ENCODE measurements at places on chromosomes 2 and 18.

- no peak for DNase-seq
Observed at GRCh38 chr2:240642806-240643092, 17.5 kb downstream of the GPR35 start.

- no peak for DNase-seq
Observed at GRCh38 chr2:263774-264492, at the start of gene SH3YL1. SH3YL1 (minus strand) TSS chr2:264032; CDS start chr2:263984, 48 bp downstream.

- DNase-seq = no peak
Observed at GRCh38 chr2:235080101-235080500, 128.3 kb downstream of the SH3BP4 start.

GRCh38 chr2:216302981-216303676 lies 69.2 kb downstream of the MARCHF4 start:
- DNase-seq = no peak

GRCh38 chr2:24418166-24418841 lies 58.0 kb upstream of the ITSN2 start:
- no peak for DNase-seq

GRCh38 chr2:220779931-220780330 lies 792.2 kb downstream of the EPHA4 start:
- peak; percentile 70 for DNase-seq

DNA sequence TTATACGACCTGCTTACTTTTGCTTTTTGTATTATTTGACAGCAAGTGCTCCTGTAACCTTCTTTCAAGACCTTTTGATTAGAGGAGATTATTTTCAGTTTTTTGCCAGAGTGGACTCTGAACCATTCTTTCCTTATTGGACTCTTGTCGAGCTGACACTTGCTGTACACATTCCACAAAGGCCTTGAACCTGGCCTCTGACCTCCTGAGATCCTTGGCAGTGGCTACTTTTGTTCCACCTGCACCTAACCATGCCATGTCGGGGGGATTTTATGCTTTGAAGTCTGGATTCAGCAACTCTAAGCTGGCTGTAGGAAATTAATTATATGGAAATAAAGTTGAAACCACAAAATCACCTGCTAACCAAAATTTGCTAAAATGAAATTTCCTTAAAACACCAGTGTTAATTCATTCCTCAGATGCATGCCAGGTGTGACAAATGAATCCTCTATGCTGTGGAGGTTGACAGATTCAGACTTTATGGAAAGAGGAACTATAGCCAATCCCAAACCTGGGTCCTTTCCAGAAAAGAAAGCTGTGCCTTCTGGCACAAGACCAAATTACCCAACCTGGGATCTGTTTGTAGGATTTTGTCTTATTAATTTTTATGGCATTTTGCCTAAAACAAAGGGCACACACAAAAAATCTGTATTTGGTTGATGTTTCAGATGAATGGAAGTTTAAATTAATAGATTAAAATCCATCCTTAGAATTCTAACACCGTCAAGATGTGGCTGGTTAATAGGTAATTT lies 110.4 kb downstream of the CDC42EP3 start:
- peak; percentile 65 for DNase-seq

DNA sequence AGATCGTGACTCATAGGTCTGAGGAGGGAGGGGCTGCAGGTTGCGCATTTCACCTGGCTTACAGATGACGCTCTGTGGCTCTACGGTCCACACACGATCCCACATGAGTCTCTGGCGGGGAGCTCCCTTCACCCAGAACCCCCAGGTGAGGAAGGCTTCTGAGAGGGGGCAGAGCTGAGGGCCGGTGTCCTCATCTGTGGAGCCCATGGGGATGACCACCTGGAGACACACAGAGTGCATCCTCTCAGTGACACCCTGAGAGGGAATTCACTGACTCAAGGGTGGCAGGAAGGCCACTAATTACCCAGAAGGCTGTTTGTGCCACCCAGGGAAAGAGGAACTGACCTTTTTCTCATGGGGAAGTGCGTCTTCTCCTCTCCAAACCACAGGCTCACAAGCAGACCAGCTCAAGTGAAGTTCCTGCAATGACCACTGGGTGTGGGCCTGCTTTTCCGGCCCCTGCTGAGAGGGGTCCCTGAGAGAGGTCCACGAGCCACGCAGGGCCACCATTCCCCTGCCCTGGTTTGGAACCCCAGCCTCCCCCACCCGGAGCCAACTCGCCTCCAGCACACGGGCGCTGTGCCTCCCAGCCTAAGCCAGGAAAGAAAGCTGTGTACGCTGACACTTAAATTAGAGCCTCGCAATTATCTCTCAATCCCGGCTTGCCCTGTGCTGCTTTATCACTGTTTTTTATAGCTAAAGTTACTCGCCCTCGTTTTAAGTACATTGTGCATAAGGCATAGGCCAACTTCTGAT lies 114.1 kb downstream of the BCL11A start:
- peak; percentile 19 for DNase-seq

DNA sequence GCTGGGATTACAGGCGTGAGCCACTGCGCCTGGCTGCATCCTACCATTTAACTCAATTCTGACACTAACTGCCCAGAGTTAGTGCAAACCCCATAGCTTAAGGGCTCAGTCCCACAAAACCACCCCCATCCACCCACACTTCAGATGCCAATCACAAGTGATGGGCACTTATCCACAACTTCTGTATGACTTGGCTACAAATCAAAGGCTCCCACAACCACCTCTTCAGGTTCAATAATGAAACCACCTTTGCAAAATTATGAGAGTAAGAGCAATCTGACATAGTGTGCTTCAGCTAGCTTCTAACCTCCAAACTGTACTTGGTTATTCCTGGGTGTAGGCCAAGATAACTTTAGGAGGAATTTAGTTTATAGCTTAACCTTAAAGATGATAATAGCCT lies 51.3 kb upstream of the SLC35F5 start:
- no peak for DNase-seq

GRCh38 chr2:217980036-217980435 lies 22.8 kb downstream of the TNS1 start:
- DNase-seq = no peak

- no peak for DNase-seq
Observed at GRCh38 chr18:78130232-78131195, 849.1 kb upstream of the SALL3 start.

DNA sequence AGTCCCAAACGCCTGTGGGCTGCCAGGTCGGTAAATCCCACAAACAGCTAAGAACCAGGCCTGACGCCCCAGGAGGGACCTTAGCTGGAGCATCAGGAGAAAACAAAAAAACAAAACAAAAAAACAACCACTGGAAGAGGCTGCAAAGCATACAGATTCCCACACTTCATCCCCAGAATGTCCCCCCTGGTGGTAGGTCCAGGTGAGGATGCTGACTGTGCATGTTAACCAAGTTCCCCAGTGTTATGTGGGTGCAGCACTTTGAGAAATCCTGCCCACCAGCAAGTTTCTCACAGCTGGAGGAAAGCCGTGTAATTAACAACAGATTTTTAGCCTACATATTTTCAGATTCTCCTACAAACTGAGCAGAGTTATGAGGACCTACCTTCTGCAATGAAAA lies 15.1 kb downstream of the ST3GAL5 start:
- no peak for DNase-seq

DNA sequence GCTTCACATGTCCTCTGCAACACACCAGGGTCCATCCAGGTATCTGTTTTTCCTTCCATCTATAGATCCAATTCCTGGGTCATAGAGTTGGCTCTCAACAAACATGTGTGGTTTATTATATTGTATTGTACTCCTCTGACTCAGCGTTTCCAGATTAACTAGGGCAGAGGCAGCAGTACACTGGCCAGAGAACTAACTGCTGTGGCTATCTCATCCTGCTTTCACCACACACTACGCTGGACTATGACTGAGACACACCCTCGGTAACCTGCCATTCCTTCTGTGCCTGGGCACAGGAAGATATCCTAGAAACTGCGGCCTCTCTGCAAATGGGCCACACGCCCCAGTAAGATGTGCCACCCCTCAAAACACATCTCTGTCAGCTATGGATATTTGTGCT lies 159.8 kb upstream of the STK17B start:
- DNase-seq = peak; percentile 84

GRCh38 chr18:71966791-71967190 lies 577.4 kb downstream of the CBLN2 start:
- DNase-seq = no peak

GRCh38 chr18:44818668-44819403 lies 138.1 kb downstream of the SETBP1 start:
- DNase-seq = no peak

GRCh38 chr18:37405229-37405628 lies 160.4 kb downstream of the CELF4 start:
- no peak for DNase-seq

GRCh38 chr2:39874236-39874635 lies 95.2 kb upstream of the THUMPD2 start:
- DNase-seq = no peak

- DNase-seq = no peak
Observed at GRCh38 chr18:54086046-54086802, 138.2 kb downstream of the MBD2 start.

DNA sequence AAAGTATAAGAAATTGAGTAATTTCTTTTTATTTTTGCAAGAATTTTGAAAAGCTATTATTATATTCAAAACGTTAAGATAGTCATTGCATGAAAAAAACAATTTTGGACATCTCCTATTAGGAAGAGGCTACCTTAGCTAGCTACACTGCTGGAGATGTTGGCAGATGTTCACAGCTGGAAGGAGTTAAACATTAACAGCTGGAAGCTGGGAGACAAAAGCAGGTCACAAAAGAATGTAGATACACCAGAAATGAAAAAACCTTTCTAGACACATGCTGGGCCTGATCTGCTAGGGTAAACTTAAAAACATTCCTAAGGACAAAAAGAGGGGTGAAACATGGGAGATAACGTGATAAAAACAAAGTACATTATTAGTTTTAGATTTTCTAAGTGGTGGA lies 84.4 kb downstream of the SESTD1 start:
- no peak for DNase-seq

GRCh38 chr2:105869341-105869740 lies 124.6 kb downstream of the NCK2 start:
- DNase-seq = no peak

- no peak for DNase-seq
Observed at GRCh38 chr2:240343548-240343947, 91.9 kb upstream of the GPC1 start.

DNA sequence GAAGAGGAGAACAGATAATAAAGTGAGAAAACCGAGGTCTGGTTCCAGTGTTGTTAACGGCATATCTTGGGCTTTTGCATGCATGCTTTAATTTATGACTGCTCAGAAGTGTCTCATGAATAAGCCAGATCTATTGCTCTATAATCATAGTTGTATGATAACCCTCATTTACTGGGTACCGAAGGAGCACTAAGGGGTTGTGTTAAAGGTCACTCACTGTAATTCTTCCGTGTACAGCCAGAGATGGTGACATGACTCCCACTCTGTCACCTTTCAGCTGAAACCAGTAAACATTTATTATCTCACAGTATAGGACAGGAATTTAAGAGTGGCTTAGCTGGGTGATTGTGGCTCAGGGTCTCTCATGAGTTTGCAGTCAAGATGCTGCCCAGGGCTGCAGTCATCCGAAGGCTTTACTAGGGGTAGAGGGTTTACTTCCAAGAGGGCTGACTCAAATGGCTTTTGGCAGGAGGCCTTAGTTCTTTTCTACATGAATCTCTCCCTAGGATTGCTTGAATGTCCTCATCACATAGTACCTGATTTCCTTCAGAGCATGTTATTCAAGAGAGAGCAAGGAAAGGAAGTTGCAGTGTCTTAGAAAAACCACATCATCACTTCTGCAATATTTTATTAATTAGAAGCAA lies 107.0 kb downstream of the NAB1 start:
- no peak for DNase-seq

- DNase-seq = no peak
Observed at GRCh38 chr2:3830796-3831195, 127.4 kb downstream of the DCDC2C start.

GRCh38 chr18:77658751-77659448 lies 409.3 kb downstream of the GALR1 start:
- DNase-seq = no peak

DNA sequence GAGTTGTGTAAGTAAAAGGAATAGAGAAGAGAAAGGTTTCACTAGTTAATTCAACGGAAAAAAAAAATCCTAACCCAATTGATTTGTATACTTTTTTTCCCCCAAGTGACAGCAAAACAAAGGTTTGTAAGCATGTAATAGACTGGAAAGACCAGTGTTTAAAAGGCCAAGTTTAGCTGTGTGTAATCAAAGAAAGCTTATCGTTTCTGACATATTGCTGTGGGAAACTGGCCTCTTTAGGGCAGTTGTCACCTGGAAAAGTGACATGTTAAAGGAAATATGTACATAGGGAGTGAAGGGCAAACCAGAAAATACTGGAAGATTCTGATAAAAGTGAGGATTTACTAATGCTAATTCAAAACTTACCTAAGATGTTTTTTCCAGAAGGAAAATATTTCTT lies 45.9 kb upstream of the EPHA4 start:
- no peak for DNase-seq

- no peak for DNase-seq
Observed at GRCh38 chr18:58397385-58398132, 231.3 kb downstream of the ALPK2 start.

GRCh38 chr2:20231598-20232026 lies 6.7 kb upstream of the SDC1 start:
- DNase-seq = peak; percentile 99

GRCh38 chr2:196750291-196750923 lies 49.1 kb downstream of the GTF3C3 start:
- no peak for DNase-seq

DNA sequence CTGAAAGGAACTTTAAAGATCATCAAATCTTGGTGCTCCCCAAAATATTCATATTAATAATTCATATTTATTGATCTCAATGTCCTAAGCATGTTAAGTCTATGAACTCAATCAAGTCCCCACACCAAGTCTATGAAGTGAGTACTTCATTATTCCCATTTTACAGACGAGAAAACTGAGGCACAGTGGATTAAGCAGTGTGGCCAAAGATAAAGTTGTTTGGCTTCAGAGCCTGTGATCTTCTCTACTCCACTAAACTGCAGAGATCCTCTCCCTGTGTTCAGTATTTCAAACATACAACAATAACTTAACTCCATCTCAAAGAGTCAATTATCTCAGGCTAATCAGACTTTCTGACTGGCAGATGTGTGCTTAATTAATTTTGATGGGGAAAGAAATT lies 29.8 kb downstream of the KCNK3 start:
- no peak for DNase-seq

DNA sequence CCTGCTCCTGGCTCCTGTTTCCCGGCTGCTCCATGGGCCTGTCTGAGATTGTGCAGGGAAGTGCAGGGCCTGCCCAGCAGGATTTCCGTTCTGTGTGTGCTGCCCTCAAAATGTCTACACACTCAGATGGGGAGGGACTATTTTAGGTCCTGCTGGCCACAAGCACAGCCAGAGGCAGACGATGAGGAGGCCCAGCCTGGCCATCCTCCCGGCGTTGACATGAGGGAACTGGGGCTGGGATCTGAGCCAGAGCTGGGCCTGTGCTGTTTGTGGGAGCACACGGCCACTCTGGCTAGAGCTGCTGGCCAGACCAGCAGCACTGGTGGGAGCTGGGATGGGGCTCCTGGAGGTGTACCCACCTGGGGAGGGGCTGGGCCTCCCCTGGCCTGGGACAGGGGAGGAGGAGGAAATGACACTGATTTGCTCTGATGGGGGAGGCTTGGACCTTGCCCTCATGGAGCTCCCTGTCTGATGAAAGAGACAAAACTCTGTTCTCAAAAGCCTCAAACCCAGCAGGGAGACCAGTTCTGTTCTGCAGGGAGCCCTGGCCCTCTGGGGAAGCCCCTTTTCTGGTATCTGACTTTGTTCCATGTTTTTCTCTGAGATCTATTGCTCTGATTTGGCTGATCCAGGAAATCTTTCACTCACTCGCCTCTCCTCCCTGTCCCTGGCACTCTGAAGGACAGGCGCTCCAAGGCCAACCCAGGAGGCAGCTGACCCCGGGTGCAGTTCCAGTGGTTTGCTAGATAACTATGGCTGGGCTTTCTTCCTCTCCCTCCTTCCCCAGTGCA lies 161.8 kb downstream of the DYSF start:
- DNase-seq = no peak

GRCh38 chr2:128258218-128258617 lies 60.5 kb downstream of the HS6ST1 start:
- no peak for DNase-seq

All from A172 (cell line).